ENCODE measurements at places on chromosomes 7 and 10.

GRCh38 chr10:44322137-44322536, 62.8 kb downstream of the CXCL12 start:
- no peak for DNase-seq

DNA sequence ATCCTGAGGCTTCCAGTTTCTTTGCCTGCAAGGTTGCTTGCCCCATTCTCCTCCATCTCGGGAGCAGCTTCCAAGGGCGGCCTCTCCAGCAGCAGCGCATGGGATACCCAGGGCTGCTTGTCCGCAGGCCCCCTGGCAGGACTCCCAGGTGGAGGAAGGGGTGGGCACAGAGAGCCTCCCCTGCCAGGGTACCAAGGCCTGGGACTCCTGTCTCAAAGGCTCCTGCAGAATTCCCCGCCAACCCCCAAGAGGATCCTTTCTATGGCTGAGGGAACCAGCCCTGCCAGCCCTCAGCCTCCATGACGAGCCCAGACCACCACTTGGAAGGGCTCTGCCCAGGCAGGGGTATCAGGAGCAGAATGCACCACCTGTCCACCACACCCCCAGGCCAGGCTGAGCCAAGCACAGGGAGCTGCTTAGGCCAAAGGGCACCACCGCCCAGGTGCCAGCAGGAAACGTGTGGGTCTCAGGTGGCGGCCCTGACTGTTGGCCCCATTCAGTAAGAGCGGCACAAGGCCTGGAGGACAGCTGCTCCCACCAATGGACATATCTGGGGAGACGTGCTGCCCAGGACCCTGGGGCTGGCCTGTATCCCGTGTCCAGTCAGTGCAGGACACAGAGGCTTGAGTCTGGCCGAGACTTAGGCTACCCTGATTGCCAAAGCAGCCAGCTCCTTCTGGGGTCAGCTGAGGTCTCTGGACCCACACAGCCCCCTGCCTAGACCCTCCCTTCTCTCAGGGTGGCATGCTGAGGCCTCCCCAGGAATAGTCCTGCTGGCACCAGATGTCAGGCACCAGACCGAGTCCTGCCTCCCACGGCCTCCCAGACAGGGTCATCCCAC, 33.8 kb upstream of the INPP5A start:
- DNase-seq, result peak; percentile 15

- DNase-seq, result no peak
Measured at GRCh38 chr10:10056961-10057360, 960.7 kb upstream of the CELF2 start.

- DNase-seq, result no peak
Measured at GRCh38 chr10:123266971-123267370, 112.8 kb downstream of the BUB3 start.

DNA sequence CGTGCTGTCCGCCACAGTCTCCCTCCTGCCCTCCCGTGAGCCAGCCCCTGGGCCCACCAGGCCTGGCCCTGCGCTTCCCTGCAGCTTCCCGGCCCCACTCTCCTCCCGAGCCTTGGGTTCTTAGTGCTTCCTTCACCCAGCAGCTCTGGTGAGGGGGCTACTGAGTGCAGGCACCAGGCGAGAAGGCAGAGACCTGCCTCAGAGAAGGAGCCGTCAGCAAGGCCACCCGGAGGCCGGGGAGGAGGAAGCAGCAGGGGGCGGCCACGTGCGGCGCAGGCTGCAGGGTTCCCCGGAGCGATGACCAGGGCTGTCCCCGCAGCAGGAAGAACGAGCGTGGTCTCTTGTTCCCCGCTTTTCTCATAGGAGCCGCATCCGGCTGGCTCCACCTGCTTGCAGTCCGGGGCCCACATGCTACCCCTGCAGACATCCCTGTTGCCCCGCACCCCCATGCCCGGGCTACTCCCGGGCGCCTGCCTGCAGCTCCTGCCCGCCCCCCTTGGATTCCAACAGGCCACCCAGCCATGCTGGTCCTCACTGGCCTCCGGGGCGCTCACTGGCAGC, 20.5 kb downstream of the YKT6 start:
- DNase-seq, result no peak

GRCh38 chr10:8404721-8405120, 350.2 kb downstream of the GATA3 start:
- no peak for DNase-seq

DNA sequence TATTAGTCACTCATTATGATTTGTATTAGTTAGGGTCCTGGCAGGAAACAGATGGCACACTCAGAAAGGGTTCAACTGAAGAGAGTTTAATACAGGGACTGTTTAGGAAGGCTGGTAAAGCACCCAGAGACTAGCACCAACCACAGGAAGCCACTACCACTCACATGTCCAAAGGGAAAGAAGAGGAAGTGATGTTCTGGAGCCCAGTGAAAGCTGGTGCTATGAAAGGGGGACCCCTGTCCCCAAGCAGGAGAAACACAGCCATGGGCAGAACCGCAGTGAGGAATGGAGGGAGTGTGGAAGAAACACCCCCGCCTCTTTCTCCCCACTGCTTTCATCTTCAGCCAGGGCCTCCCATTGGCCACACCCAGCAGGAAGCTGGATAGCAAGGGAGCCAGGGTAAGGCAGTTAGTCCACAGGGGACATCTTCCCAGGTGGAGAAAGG, 3.2 kb upstream of the VSIR start:
- DNase-seq, result no peak

- DNase-seq, result no peak
Measured at GRCh38 chr7:36788825-36789470, 64.7 kb upstream of the AOAH start.

GRCh38 chr10:114271779-114272167, 32.7 kb downstream of the VWA2 start:
- DNase-seq, result no peak

- no peak for DNase-seq
Measured at GRCh38 chr10:13257621-13258140, 23.5 kb upstream of the UCMA start.

All from activated naive CD8-positive, alpha-beta T cell treated with anti-CD3 and anti-CD28 coated beads, Interleukin-2, amount 10 ng/mL, durations not matched to agents 7 days and 5 days (primary cell).